ENCODE measurements at places on chromosomes 12 and 14. TPM values are rescaled to one million over a fixed set of nuclear protein-coding genes. Genes with fewer than 3 reads are reported as not detected.

GRCh38 chr12:96157427-96157826 is 36.7 kb upstream of the ELK3 start:
- DNase-seq: no peak
- H3K4me3 ChIP-seq: no peak overlapping the region
- no peaks in the 10 kb centered on the region for H3K4me1 ChIP-seq
- H3K36me3 ChIP-seq: no peaks in the 10 kb centered on the region
- no peak overlapping the region for H3K27ac ChIP-seq
- no peaks in the 10 kb centered on the region for H3K27me3 ChIP-seq

The ACVRL1 gene
- total RNA-seq: not detected

- H3K36me3 ChIP-seq: no peaks in the 10 kb centered on the region
- H3K27me3 ChIP-seq: no peaks in the 10 kb centered on the region
- peak; percentile 24 for DNase-seq
- H3K27ac ChIP-seq: no peak overlapping the region
- peaks cover 9% of the 10 kb centered on the region for H3K4me1 ChIP-seq
These were observed 59.1 kb upstream of the MED13L start for GRCh38 chr12:116336542-116337065.

- H3K27me3 ChIP-seq: no peaks in the 10 kb centered on the region
- H3K4me3 ChIP-seq: no peak overlapping the region
- no peak overlapping the region for H3K27ac ChIP-seq
- DNase-seq: no peak
- no peaks in the 10 kb centered on the region for H3K36me3 ChIP-seq
These were observed 88.5 kb upstream of the ANO4 start for GRCh38 chr12:100706033-100706432.

The CFAP54 gene
- 0.67 TPM for total RNA-seq

- H3K4me1 ChIP-seq: no peaks in the 10 kb centered on the region
- no peak overlapping the region for H3K4me3 ChIP-seq
- no peak for DNase-seq
- H3K36me3 ChIP-seq: no peaks in the 10 kb centered on the region
These were observed 341.3 kb upstream of the FBXO33 start for GRCh38 chr14:39773387-39774126.

DNA sequence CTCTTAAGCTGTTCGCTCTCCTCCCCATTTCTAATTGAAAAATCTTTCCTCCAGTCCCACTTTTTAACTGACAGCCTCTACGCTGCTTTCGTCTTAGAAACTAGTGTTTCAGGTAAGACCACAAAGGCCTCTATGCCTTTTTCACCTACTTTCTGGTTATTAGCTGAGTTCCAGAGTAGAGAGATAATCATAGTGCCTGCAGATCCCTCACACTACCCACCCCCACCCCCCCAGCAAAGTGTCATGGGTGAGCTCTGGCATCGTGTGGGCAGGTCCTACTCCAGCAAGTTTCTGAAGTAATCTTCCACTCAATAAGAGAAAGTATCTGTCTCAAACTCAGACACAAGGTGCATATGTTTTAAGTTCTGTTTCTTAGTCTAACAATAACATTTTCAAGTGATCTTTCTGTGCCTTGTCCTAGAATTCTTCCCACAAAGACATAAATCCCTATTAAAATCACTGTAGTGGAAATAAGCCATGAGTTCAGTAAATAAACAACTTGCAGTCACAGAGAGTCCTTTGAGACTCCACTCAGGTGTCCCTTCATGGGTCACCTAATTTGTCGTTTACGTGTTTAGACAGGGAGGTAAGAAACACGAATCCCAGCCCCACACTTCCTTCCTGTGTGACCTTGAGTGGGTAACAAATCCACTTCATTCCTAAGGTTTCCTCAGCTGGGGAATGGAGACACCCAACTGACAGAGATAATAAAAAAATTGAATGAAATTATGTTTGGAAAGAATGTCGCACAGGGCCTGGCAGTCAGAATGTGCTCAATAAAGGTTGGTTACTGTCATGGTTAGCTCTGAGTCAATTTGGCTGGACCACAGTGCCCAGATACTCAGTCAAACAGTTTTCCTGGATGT is 228.9 kb upstream of the CAND1 start:
- no peaks in the 10 kb centered on the region for H3K27me3 ChIP-seq
- H3K36me3 ChIP-seq: no peaks in the 10 kb centered on the region
- DNase-seq: no peak
- H3K4me1 ChIP-seq: no peaks in the 10 kb centered on the region
- no peak overlapping the region for H3K27ac ChIP-seq

- H3K27me3 ChIP-seq: peaks cover 57% of the 10 kb centered on the region
- H3K4me3 ChIP-seq: no peak overlapping the region
- no peak overlapping the region for H3K27ac ChIP-seq
- no peak for DNase-seq
These were observed 72.6 kb downstream of the BBS10 start for GRCh38 chr12:76275511-76276093.

DNA sequence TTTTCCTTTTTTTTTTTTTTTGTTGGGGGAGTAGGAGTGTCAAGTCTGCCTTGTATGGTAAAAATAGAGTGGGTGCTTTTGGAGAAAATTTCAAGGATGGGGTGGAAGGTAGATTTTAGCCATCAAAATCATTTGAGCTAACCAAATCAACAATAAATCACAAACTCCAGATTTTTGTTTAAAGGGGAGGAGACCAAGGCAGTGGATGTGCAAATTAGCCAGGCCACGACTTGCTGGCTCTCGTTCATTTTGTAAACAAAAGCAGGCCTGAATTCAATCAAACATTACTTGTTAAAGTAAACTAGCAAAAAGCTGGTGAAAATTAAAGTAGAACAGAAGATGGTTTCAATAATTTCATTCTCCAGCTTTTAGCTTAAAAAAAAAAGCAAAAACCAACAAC is 387.2 kb downstream of the BMP4 start:
- DNase-seq: no peak
- no peak overlapping the region for H3K4me3 ChIP-seq
- no peaks in the 10 kb centered on the region for H3K36me3 ChIP-seq
- H3K4me1 ChIP-seq: no peaks in the 10 kb centered on the region
- H3K27ac ChIP-seq: no peak overlapping the region
- H3K27me3 ChIP-seq: no peaks in the 10 kb centered on the region

The GUCY2C gene
- total RNA-seq: not detected

DNA sequence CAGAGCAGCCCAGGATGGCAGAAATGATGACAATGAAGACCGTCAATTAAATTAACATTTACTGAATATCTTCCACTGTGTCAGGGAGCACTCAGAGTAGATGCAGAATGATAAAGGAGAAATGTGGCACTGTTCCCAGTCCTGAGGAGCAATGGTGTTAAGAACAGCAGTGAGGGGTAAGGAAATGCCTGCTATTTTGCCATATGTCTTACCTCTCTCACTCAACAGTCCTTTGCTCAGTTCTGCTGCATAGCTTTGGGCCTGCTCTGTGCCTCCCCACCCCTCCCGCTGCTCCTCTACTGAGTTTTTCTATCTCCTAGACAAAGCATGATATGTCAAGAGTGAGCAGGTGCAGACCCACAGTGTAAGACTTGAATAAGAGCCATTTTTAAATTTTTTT is 318.8 kb downstream of the NAV3 start:
- no peak overlapping the region for H3K4me3 ChIP-seq
- H3K27me3 ChIP-seq: no peaks in the 10 kb centered on the region
- H3K4me1 ChIP-seq: no peaks in the 10 kb centered on the region

- peaks cover 51% of the 10 kb centered on the region for H3K4me1 ChIP-seq
- H3K4me3 ChIP-seq: peak overlapping the region; percentile 95
- H3K27me3 ChIP-seq: no peaks in the 10 kb centered on the region
- peaks cover 8% of the 10 kb centered on the region for H3K36me3 ChIP-seq
- peak; percentile 45 for DNase-seq
These were observed 853 bp downstream of the TTC9 start for GRCh38 chr14:70642303-70643235.

The TOMM20L gene
- total RNA-seq: not detected

GRCh38 chr12:12506496-12506890 is 56.2 kb downstream of the DUSP16 start:
- peak overlapping the region; percentile 81 for H3K27ac ChIP-seq
- peaks cover 6% of the 10 kb centered on the region for H3K36me3 ChIP-seq
- H3K4me3 ChIP-seq: peak overlapping the region; percentile 53
- DNase-seq: no peak

The CLEC12A gene
- not detected for total RNA-seq

GRCh38 chr12:132363661-132364347 is 34.4 kb upstream of the GALNT9 start:
- H3K27me3 ChIP-seq: no peaks in the 10 kb centered on the region
- no peak for DNase-seq
- H3K27ac ChIP-seq: no peak overlapping the region
- H3K4me1 ChIP-seq: no peaks in the 10 kb centered on the region
- H3K36me3 ChIP-seq: no peaks in the 10 kb centered on the region

GRCh38 chr12:106845902-106846301 is 71.4 kb downstream of the RIC8B start:
- no peaks in the 10 kb centered on the region for H3K36me3 ChIP-seq
- H3K4me1 ChIP-seq: peaks cover 3% of the 10 kb centered on the region
- DNase-seq: no peak
- H3K27me3 ChIP-seq: no peaks in the 10 kb centered on the region
- H3K27ac ChIP-seq: no peak overlapping the region
- H3K4me3 ChIP-seq: no peak overlapping the region

The PTPN6 gene
- total RNA-seq: 238 TPM

- H3K4me3 ChIP-seq: peak overlapping the region; percentile 97
- H3K27ac ChIP-seq: peak overlapping the region; percentile 94
- no peak for DNase-seq
- H3K36me3 ChIP-seq: peaks cover 2% of the 10 kb centered on the region
- H3K4me1 ChIP-seq: peaks cover 26% of the 10 kb centered on the region
These were observed 1.0 kb downstream of the HOMEZ start for GRCh38 chr14:23284654-23285529.

DNA sequence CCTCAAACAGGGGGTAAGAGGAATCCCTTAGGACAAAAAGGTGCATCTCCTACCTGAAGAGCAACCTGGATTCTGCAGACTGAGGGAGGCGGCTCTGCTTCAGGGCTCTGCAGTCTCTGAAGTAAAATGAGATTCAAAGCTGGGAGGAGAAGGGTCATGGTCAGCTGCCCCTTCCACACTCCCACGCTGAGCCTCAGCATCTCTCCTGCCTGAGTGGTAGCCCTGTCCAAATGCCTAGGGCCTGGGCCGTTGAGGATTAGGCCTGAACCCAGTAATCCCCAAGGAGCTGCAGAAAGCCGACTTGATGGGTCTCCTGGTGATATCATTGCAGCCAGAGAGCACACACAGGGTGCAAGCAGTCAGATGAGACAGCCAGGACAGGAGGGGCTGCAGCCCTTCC is 18.9 kb downstream of the PHLDA1 start:
- DNase-seq: no peak
- H3K27ac ChIP-seq: no peak overlapping the region
- peaks cover 16% of the 10 kb centered on the region for H3K4me1 ChIP-seq
- no peaks in the 10 kb centered on the region for H3K36me3 ChIP-seq
- peaks cover 6% of the 10 kb centered on the region for H3K27me3 ChIP-seq

The LMO3 gene
- not detected for total RNA-seq

DNA sequence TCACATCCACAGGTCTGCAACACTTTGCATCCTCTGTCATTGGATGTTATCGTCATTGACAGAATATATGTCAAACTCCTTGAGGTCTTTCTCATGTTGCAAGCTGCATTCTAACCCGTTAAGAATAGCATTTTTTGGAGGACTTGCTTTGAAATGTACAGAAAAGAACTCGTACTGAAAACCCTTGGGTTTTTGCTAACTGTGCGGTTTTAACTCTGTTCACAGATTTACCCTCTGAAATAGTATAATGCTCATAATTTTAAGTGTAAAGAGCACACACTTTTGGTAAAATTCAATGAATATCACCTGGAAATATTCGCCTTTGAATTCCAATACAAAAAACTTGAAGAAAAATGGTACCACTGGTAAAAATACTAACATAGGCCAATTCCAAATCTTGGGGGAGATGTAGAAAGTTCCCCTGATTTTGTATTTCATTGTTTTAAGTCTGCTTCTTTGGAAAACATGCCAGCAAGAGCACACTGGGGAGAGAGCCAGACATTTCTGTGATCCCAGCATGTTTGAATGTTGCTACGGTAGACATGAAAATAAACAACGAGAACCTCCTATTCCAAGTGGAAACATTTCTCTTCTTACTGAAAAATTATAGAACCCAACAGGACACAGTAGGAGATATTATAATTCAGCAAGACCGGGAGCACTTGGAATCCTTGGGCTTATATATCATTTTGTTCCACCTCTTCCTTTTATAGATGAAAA is 446.0 kb downstream of the AEBP2 start:
- H3K27me3 ChIP-seq: peaks cover 6% of the 10 kb centered on the region
- no peaks in the 10 kb centered on the region for H3K36me3 ChIP-seq
- no peaks in the 10 kb centered on the region for H3K4me1 ChIP-seq
- H3K4me3 ChIP-seq: no peak overlapping the region
- no peak overlapping the region for H3K27ac ChIP-seq

DNA sequence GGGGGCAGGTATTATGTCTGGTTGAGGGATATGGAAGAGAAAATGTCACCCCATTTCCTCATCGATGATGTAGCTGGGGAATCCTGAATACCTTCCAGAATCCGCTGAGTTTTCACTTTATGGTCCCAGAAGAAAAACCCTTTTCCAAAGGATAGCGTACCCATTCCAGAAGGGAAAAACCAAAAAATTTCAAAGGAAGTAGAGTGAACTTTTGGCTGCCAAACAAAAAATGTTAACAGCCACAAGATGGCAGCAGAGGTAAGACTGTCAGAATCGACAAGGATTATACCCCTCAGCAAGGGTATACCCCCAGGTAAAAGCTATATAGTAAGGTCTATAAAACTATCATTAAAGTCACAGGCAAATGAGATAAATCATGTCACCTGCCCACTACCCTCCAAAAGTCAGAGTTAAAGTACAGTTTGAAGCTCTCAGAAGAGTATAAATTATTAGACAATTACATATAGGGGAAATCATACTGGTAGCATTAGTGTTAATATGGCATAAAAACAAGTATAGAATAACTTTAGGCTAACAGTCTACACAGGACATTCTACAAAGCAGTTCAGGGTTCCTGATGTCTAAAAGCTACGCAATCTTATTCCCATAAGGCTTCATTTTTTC is 18.0 kb downstream of the ACIN1 start:
- no peaks in the 10 kb centered on the region for H3K27me3 ChIP-seq
- peaks cover 25% of the 10 kb centered on the region for H3K4me1 ChIP-seq
- H3K36me3 ChIP-seq: peaks cover 7% of the 10 kb centered on the region
- H3K27ac ChIP-seq: no peak overlapping the region
- no peak overlapping the region for H3K4me3 ChIP-seq

GRCh38 chr14:26992403-26993115 is 394.7 kb upstream of the NOVA1 start:
- H3K36me3 ChIP-seq: peaks cover 2% of the 10 kb centered on the region
- no peaks in the 10 kb centered on the region for H3K4me1 ChIP-seq
- H3K4me3 ChIP-seq: no peak overlapping the region
- no peak overlapping the region for H3K27ac ChIP-seq
